ENCODE measurements at places on chromosomes 11 and 22.
A peak's percentile ranks its signal among the peaks of the same experiment; 100 is the strongest.

DNA sequence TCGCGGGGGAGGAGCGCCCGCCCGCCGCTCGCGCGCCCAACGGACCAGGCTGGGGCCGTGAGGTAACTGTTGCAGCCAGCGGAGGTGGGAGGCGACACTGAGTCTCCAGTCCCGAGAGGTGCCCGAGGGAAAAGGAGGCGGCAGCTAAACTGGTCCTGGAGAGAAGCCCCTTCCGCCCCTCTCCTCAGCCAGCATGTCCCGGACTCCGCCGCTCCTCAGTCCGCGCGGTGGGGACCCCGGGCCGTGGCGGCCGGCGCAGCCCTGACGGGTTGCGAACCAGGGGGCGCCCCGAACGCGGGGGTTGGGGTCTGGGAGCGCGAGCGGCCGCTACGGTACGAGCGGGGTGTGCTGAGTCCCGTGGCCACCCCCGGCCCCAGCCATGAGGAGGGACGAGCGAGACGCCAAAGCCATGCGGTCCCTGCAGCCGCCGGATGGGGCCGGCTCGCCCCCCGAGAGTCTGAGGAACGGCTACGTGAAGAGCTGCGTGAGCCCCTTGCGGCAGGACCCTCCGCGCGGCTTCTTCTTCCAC, at the start of gene PDE3B:
Gene PDE3B, plus strand, starts transcription at position 108 of the 529 bp plus-strand sequence. Its CDS starts 272 bp downstream, at position 380.
- DNase-seq: peak; percentile 92

DNA sequence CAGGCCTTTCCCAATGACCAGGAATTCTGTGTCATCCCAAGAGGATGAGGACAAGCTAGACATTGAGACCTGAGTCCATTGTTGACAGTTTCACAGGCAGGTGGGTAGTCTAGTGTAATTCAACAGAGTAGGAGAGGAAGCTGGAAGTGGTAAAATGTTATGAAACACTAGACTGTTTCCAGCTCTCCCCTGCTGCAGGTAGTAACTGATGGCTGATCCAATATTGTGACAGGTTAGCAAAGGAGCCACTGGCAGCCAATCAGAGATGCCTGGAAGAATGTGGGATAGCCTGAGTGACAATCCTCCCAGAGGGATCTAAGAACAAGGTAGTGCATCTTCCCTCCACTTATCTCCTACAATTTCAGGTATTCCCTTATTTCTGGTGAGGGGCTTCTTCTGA, 10.6 kb upstream of the GDPD4 start:
- DNase-seq: no peak

GRCh38 chr11:4048340-4048739, 46.3 kb upstream of the RRM1 start:
- DNase-seq: no peak

DNA sequence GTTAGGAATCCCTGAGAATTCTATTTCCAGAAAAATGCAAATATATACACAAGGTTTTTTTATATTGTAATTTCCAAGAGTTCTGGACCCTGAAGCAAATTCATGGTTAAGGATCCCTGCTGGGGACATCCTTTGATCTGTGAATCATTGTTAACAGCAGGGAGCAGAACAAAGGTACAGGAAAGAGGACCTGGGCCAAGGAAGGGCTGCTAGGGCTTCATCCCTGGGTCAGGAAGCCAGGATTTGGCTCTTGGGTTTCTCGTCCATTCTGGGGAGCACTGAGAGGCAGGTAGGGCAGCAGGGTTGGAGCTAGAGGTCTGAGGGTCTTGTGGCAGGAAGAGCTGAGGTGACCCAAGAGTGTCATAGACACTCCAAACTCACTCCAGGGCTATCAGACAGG, 10.2 kb upstream of the OAF start:
- DNase-seq: no peak

DNA sequence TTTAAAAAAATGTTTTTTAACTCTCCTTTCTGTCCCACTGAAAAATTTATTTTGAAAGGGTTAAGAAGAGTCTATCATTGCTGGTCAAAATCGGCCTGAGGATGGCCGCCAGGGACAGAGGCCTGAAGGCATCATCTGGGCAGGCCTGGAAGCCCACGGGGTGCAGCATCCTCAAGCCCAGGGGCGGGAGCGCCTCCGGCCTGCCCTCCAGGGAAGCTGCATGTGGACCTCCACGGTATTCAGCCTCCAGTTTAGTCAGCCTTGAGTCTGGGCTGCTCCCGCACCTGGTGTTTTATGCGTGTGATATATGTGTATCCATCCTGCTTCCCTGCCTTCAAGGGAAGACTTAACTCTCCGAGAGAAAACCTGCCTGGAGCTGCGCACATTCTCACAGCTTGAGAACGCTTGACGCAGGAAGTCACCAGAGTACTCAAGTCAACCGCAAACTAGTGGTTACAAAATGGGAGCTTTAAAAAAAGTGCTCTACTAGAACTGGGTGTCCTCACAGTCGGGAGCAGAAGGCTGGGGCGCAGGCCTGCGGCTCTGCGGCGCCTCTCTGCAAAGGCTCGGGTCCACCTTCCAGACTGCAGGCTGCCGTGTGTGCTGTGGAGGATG, 13.6 kb upstream of the BID start:
- no peak for DNase-seq

GRCh38 chr11:110314366-110315095, 18.1 kb upstream of the RDX start:
- DNase-seq: no peak

GRCh38 chr11:12159351-12160099, 49.1 kb downstream of the MICAL2 start:
- DNase-seq: no peak

GRCh38 chr11:117973503-117973860, 12.7 kb upstream of the IL10RA start:
- DNase-seq: peak; percentile 10

DNA sequence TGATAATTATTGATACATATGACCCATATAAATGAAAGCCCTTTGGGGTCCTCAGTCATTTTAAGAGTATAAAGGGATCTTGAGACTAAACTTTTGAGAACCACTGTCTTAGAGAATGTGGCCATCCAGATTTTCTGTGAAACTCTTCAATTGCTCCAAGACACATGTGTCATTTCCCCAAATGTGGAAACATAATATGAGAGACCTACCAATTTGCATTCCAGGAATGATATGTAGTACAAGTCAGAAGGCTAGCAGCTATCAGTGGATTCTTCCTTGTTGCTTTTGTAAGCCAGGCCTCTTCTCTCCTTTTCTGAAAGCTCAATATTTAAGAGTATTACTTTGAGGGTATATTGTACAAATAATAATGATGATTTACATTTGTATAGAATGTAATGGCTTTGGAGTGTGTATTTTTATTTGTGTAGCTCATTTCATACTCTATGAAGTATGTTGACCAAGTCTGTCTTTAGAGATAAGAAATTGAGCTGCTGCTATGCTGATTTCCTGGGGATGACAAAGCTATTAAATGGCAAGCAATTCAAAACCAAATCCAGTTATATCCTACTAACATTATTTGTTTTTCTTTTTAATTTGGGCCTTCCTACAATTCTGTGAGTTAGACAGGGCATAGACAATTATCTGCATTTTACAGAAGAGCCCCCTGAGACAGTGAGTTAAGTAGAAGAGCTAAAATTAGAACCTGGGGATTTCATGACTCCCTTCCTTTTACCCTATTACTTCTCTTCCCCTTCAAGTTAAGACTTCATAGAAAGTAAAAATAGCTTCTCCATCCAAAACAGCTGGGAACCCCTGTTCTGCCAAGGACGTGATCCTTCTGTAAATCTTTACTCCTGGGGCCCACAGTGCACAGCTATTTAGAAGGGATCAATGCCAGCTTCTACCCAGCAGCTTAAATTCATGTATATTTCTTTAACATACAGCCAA, 131.9 kb downstream of the WNT11 start:
- no peak for DNase-seq

GRCh38 chr11:129729216-129729615, 86.4 kb upstream of the TMEM45B start:
- DNase-seq: no peak

- no peak for DNase-seq
Measured at GRCh38 chr11:70528794-70529580, 130.7 kb downstream of the CTTN start.

- DNase-seq: no peak
Measured at GRCh38 chr22:29113319-29113718, 40.5 kb downstream of the KREMEN1 start.

DNA sequence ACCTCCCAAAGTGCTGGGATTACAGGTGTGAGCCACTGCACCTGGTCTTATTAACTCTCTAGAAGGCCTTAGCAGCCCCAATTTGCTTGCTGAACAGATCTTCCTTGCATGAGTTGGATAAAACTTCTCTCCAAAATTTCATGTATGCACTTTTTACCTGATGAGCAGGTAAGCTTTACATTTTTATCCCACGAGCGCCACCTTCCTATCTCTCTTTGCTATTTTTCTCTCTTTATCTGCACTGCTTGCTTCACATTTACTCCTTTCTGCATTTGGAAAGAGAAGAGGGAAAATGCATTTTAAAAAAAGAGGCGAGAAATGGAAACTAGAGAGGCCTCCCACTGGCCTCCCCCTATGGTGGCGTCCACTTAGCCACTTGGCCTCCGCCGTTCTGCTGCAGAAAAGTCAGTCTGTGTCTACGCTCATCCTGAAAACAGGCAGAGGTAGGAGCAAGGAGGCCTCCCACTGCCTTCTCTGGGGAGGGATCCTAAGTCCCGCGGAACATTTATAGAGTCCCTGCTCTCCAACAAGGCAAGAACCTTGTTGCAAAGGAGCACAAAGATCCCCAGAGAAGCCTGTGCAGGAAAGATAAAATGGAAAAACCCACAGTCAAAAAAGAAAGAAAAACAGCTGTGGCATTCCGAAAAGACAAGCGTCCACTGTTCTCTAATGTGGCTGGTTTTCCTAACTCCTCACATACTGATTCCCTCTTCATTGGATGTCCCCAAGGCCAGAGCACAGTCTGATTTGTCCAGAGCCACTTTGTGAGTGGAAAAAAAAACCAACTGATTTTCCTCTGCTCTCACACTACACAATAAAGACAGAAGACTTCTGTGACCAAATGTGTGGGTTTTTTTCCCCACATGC, 62.2 kb upstream of the INCENP start:
- peak; percentile 34 for DNase-seq

- no peak for DNase-seq
Measured at GRCh38 chr22:21457023-21457787, 10.0 kb upstream of the TMEM191C start.

- DNase-seq: peak; percentile 6
Measured at GRCh38 chr11:16111690-16112089, 244.7 kb downstream of the SOX6 start.

- DNase-seq: no peak
Measured at GRCh38 chr11:44752713-44753112, 26.0 kb downstream of the TSPAN18 start.

- peak; percentile 54 for DNase-seq
Measured at GRCh38 chr22:49301398-49302149, 526.1 kb downstream of the BRD1 start.

- DNase-seq: no peak
Measured at GRCh38 chr11:114610550-114610949, 15.0 kb upstream of the NXPE4 start.

- DNase-seq: peak; percentile 99
Measured at GRCh38 chr22:38214302-38215056, 12.7 kb downstream of the MAFF start.

DNA sequence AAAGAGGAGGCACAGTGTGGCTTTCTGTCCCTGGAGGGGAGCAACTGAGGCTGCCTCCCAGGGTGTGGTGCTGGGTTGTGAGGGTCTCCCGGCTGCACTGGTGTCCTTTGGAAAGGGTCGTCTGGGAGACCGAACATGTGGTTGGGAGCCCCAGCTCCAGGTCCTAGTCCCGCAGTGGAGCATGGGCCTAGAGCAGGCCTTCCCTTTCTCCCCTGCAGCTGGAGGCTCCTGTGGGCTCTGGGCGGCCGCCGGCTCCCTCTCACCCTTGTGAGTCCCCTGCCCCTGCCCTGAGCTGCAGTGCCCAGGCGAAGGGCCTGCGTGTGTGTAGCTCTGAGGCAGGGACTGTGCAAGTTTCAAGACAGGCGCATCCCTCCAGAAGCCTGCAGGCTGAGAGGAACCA, 1492.7 kb downstream of the BRD1 start:
- peak; percentile 32 for DNase-seq

DNA sequence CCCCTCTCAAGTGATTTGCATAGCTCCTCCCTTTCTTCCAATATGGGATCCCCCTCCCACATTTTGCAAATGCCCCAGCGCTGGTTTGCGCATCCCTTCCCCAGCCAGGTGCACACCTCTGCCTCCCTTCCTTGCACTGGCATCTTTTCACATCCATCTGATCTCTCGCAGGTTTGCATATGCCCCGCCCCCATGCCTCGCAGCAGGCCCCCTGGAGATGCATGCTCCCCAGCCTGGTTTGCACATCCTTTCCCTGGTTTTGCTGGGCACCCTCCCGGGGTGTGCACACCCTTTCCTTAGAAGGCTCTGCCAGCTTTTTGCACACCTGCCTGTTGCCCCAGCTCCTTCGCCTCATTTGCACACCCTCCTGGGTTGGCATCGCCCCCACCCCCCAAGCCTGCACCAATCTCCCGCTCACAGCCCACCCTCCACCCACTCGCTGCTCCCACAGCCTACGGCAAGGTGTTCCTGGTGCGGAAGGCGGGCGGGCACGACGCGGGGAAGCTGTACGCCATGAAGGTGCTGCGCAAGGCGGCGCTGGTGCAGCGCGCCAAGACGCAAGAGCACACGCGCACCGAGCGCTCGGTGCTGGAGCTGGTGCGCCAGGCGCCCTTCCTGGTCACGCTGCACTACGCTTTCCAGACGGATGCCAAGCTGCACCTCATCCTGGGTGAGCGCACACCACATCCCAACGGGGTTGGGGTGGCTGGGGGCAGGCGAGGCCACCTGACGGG, 917 bp downstream of the RPS6KA4 start:
- no peak for DNase-seq

DNA sequence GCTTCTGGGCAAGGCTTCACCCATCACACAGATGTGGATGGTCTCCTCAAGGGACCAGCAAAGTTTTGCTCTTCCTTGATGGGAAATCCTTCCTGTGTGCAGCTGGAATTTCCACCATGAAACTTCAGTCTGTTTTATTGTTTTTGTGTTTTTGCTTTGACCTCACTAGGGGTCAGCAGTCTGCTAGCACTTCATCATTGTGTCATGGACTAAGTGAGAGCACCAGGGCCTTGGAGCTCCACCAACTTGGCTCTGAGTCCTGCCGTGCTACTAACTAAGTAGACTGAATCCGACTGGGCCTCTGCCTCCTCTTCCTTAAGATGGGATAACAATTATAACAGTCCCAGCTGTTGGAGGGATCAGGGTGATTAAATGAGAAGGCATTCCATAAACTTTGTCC, 305.8 kb upstream of the NCAM1 start:
- DNase-seq: no peak

DNA sequence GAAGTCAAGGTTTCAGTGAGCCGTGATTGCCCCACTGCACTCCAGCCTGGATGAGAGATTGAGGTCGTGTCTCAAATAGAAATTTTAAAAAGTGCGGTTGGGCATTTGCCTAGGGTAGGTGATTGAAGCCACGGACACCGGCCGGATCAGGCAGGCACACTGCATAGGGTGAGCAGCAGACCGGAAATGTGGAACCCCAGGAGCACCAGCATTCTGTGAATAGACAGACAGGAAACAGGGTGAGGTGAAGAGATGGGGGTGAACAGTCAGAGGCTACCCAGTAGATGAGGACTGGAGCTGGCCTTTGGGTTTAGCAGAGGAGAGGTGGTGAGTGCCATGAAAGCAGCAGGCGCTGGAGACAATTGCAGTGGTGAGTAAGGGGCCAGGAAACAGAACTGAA, 43.5 kb downstream of the PPFIA1 start:
- DNase-seq: no peak

GRCh38 chr11:86593833-86594232, 78.6 kb downstream of the ME3 start:
- no peak for DNase-seq

- DNase-seq: peak; percentile 84
Measured at GRCh38 chr11:125410091-125410490, 86.0 kb downstream of the FEZ1 start.

Data from H7 (cell line).